NCI-H1436 treated with DMSO at 0.1 percent for 48 hours (cell line): ENCODE measurements at places on chromosomes 2 and 18.

- DNase-seq: no peak
Measured at GRCh38 chr2:24881623-24882022, 38.4 kb downstream of the ADCY3 start.

- DNase-seq: no peak
Measured at GRCh38 chr2:9909106-9909505, 42.4 kb upstream of the GRHL1 start.

DNA sequence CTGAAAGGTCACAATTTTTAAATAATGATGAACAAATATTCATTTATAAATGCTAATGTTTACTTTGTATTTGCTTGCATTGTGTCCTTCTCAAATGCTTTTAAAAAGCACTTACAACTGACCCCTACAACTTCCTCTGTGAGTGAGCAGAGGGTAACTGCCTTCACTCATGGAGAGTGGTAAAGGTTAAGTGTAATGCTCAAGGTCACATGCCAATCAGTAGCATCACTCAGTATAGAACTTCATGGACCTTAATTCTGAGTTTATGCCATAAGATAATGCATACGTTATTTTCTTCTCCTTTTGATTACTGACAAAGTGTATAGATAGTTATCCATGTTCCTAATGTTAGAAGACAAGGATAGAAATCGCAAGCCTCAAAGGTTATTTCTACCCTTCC is 91.8 kb upstream of the SERTAD2 start:
- no peak for DNase-seq

DNA sequence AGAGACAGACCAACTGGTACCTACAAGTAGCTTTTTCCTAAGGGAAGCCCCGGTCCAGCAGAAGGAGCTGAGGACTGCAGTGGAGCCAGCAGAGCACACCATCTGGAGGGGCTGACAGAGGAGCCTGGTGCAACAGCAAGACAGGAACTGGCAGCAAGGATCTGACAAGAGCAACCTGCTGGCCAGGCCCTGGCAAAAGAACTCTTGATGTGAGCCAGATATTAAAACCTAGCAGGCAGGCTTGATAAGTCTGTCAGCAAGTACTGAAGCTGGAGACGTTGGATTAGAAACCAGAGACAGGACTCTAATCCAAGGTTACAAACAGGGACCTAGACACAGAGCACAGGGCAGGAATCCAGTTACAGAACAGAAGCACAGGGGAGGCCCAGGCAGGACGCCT is 260.7 kb upstream of the MGAT5 start:
- no peak for DNase-seq

DNA sequence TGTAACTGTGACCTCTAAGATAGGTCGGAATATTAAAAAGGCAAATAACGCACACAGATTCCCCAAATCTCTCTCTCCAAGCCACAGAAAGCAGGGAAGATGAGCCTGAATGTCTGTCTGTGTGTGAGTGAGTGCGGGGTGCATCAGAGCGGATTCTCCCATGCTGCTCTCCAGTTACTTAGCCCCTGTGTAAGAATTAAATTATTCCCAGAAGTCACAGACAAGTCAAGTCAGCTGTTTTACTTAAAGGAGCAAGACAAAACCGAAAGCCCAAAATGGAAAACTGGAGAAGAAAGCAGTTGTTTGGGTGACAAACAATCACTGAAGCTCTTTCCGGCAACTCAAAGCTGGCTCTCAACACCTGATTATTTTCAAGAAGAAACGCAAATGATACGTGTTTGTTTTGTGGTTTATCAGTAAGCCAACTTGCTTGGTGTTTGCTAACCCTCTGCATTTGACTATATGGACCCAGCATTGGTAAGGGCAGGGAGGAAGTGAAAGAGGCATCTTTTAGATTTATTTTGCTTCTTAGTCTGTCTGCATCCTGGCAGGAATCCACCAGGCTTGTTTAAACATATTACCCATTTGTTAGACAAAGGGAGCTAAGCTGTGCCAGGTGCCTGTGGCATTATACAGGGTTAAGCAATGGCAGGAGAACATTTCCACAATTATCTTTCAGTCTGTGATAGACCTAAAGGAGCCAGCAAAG is 121.5 kb upstream of the CREB1 start:
- DNase-seq: peak; percentile 99

GRCh38 chr2:25374827-25375226 is 33.1 kb upstream of the DNMT3A start:
- no peak for DNase-seq

GRCh38 chr2:28480403-28481049 is 15.3 kb upstream of the PLB1 start:
- no peak for DNase-seq

- DNase-seq: no peak
Measured at GRCh38 chr18:56900195-56901094, 246.4 kb upstream of the BOD1L2 start.

GRCh38 chr2:237662671-237663093 is 35.3 kb downstream of the LRRFIP1 start:
- DNase-seq: peak; percentile 93

GRCh38 chr2:133365117-133365516 is 203.1 kb downstream of the NCKAP5 start:
- no peak for DNase-seq

DNA sequence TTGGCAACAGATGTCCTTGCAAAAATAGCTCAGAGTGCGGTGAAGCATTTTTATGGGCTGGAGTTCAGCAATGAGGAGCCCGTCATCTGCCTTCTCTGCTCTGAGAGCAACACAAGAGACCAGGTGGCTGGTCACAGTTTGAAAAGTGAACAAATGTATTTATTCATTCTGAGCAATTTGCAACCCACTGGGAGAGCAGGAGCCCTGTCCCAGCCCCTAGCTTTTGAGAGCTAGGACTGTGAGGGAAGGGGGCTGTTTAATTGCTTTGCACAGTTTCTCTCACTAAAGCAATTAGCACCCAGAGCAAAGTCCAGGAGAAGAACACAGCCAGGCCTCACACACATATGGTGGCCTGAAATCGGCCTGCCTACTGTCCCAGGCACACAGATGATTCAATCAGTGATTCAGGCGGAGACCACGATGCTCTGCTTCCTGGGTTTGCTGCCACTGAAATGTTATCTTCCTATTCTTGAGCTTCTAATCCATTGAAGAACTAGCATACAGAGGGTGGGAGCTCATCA is 646.1 kb upstream of the ACVR2A start:
- DNase-seq: no peak

DNA sequence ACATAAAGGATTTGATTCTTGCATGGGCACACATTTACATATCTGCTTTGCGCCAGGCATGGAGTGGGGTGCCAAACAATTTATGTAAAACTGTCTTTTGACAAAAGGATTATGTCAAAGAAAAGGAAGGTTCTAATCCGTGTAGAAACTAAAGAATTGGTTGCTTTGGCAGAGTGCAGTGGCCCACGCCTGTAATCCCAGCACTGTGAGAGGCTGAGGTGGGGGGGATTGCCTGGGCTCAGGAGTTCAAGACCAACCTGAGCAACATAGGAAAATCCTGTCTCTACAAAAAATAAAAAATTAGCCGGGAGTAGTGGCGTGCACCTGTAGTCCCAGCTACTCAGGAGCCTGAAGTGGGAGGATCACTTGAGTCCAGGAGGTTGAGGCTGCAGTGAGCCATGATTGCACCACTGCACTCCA is 1.1 kb upstream of the MTERF4 start:
- no peak for DNase-seq
